Fibroblast of the aortic adventitia (primary cell): ENCODE measurements at places on chromosomes 7 and 10. TPM values are rescaled to one million over a fixed set of nuclear protein-coding genes. Genes with fewer than 3 reads are reported as not detected.

The CADPS2 gene
- 16.0 and 26.9 TPM in 2 replicates for total RNA-seq

DNA sequence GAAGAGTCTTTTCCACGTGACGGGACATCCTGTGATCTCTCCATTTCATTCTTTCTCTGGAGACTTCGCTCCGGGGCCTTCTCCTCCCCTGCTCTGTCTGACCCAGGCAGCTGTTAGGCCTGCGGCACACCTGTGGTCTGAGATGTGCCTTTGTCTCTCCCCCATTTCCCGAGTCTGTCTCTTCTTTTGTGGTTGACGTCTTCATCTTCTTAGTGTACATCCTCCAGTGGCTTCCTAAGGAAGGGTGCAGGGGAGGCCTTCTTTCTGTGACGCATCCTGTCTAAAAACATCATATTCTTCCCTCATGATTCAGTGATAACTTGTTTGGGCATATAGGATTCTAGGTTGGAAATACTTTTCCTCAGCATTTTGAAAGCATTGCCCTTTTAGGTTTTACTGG lies 17.2 kb upstream of the ATP6V0E2 start:
- no peak for DNase-seq

DNA sequence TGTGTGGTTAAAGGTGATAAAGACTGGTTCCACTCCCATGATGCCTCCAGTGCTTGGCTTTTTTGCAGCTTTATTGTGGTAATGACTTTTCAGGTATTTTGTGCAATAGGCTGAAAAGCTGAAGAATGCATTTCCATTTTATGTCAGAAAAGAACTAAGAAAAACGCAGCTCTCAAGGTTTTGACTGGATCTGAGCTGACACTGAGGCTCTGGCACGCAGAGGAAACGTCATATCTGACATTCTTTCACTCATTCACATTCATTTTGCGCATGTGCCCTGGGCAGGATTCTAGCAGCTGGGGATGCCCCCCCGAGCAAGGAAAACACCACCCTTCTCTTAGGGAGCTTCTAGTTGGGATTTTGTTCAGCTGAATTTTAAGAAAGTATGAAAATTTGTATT lies 408.5 kb upstream of the MKI67 start:
- no peak for DNase-seq

DNA sequence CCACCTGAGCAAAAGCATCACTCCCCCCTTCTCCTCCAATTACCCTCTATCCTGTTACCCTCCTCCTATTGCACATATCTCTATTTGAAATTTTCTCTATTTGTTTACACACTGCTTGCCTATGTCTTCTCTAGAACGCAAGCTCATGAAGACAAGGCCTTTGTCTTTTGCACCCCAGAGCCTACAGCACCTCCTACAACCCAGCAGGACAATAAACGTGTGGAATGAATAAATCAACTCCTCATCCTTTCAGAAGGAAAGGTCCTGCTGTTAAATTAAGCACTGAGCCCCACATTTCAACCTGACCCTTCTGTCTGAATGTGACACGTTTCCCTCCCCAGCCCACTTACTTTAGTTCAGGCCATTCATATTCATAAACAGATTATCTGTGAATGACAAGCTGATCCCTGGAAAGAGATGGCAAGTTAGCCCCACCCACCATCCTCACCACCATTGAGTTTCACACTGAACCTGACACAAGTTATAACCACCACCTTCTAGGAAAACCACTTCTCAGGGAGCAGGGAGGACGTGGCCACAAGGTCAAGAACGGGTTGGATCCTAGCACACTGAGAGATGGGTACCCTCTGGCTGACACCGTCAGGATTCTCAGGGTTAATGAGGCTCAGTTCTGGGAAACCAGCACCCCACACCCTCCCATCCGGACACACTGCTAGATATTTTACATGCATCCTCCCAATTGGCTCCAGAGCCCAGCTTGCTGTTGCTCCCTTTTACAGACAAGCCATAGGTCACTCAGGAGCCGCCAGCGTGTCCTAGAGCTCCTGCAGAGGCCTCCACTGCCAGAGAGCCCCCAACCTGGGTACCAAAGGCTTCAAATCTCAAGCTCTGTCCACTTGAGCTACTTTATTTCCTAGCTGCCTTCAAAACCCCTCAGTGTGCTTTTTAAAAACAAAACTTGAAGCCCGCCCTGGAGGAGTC lies 934 bp downstream of the PRTFDC1 start:
- peak; percentile 43 for DNase-seq

GRCh38 chr10:104923501-104923900 lies 282.4 kb downstream of the SORCS3 start:
- DNase-seq = no peak

GRCh38 chr10:77833225-77833624 lies 93.3 kb downstream of the DLG5 start:
- no peak for DNase-seq

DNA sequence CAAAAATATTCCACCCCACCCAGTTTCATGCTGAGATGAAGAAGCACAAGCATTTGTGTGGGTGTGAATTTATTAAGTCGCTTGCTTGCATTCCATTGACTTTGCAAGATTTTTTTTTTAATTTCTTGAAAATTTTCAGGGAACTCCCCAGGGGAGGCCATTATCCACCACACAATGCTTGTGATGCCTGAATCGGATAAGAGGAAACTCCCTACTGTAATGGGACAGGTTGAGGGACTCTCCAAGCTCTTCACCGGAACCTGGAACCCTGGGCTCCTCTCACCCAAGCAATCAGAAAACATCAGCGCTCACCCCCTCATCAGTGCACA lies 153.6 kb upstream of the ZMIZ1 start:
- peak; percentile 25 for DNase-seq

DNA sequence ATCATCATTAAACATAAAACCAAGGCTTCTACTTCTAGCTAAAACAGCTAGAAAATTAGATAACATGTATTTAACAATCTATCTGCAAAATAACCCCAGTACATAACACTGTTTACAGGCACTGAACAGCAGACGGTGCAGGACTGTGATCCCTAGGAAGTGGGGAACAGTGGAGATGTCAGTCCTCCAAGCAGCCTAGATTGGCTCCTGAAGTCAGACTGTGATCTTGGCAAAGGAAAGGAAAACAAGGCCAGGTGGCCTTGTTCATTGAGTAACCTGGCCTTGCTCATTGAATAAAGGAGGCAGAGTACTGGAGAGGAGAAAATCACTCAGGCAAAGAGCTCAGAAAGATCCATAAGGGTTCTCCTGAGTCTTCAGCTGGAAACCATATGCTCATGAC lies 77.7 kb upstream of the DIP2C start:
- DNase-seq = no peak

DNA sequence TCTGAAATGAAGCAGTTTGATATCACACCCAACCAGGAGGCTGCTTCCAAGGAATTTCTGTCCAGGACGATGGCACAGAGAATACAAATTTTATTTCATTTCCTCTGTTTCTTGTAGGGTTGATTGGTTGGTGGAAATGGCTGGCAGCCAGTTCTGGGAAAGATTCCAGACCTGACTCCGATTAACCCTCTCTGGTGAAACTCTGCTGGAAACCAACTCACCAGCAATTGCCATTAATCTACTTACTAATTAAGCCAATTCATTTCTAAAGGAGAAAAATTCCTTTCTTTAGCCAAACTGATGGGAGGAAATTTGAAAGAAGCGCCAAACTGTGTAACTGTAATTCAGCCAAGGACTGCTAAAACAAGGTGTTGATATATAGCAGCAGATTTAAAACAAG lies 10.7 kb downstream of the PTF1A start:
- DNase-seq = no peak

DNA sequence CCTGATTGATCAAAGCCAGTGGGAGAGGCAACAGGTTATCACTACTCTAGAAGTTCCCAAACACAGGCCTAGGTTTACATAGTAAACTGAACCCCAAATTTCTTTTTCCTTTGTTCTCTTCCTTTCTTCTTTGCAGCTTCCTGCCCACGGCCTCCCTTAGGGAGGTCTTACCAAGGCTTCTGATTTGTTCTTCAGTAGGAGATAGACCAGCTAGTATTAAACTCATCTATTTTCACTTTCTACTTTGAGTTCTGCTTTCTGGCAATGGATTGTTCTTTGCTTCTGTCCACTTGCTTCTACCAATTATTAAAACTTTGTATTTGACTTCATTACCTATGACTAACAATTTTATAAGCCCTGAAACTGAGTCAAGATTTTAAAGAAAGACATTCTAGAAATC lies 251.2 kb upstream of the FZD1 start:
- DNase-seq = no peak

GRCh38 chr10:61124756-61125530 lies 181.0 kb upstream of the RHOBTB1 start:
- no peak for DNase-seq

DNA sequence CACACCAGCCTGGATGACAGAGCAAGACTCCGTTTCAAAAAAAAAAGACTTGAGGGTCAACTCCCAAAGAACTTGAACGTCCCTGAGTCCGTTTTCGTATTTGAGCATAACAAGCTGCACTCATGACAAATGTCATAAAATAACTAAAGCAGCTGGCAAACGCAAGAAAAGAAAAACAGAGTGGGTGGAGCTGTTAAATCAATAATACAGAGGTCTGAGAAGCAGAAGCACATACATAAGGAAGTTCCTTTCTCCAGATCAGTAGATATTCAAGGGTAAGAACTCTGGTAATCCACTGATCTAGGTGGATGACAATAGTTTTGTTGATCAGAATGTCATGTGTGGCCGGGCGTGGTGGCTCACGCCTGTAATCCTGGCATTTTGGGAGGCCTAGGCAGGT lies 150.1 kb downstream of the FAM107B start:
- DNase-seq = no peak
